Inflammatory macrophage treated with lipopolysaccharide for 4 hours (primary cell): ENCODE measurements at places on chromosomes 2 and 18.

DNA sequence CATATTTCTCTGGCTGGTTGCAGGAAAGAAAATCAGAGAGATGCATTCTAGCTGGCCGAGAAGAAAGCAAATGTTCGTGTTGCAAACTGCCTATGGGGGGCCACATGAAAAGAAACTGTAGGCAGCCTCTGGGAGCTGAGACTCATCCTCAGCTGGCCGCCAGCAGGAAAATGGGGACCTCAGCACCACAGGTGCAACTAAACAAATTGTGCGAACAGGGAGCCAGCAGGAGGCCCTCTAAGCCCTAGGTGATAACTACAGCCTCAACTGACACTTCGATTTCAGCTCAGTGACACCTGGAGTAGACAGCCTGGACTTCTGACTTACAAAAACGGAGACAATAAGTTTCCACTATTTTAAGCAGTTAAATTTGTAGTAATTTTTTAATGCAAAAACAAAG lies 107.3 kb downstream of the DTNB start:
- no peak for DNase-seq

- DNase-seq = no peak
Observed at GRCh38 chr2:185299867-185300266, 438.7 kb upstream of the FSIP2 start.

- DNase-seq = no peak
Observed at GRCh38 chr2:107932979-107933378, 53.3 kb upstream of the SLC5A7 start.

- no peak for DNase-seq
Observed at GRCh38 chr2:206740800-206741199, 22.6 kb upstream of the DYTN start.

DNA sequence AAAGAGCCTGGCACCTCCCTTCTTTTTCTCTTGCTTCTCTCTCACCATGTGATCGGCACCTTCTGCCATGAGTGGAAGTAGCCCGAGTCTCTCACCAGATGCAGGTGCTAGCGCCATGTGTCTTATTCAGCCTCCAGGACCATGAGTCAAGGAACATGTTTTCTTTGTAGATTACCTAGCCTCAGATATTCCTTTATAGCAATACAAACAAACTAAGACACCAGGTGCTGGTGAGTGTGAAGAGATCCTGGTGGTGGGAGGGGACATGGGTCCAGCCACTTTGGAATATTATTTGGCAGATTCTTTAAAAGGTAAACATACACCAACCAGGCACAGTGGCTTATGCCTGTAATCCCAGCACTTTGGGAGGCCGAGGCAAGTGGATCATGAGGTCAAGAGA lies 5.9 kb upstream of the USP40 start:
- DNase-seq = no peak

DNA sequence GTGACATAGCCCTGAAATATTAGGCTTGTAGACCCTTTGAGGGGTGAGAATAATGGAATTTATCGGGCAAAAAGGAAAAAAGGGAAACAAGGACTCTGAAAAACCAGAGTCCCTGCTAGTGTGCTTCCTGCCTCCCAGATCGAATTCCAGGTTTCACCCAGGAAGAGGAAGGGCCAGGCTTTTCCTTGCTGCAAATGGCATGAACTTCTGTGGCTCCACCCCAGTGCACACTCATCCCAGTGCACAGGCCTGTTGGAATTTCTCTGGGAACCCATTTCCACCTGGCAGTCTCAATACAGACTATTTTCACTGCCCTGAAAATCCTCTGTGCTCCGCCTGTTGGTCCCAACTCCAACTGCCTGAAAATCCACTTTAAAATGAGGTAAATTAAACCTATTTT lies 29.9 kb downstream of the C18orf54 start:
- DNase-seq = no peak
